Anterior cingulate cortex (tissue), 58 donors: ENCODE measurements at places on chromosomes 7 and 10.

DNA sequence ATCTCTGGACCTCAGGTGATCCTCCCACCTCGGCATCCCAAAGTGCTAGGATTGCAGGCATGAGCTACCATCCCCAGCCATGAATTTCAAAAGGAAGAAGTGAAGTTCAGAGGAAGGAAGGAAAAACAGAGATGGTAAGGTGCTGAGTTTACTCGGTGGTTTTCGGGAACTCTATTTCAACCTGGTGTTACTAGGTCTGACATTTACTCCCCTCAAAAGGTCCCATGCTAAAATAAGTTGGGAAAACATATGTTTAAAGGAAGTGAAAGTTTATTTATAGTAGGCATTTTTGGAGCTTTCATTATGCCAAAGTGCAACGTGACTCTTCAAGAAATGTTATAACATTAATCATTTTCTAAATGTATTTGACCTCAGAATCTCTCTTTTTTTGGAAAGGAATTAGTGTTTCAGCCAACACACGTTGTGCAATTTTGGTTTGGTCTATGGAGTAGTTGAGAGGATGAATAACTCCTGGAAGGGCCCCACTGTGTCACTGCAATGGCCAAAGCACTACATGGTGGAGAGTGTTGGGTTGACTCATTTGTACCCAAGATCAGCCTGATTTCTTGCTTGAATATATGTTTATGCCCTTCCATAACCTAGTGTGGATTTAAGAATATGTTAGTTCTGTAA lies 114.7 kb upstream of the FAM171A1 start:
- no peak for DNase-seq

DNA sequence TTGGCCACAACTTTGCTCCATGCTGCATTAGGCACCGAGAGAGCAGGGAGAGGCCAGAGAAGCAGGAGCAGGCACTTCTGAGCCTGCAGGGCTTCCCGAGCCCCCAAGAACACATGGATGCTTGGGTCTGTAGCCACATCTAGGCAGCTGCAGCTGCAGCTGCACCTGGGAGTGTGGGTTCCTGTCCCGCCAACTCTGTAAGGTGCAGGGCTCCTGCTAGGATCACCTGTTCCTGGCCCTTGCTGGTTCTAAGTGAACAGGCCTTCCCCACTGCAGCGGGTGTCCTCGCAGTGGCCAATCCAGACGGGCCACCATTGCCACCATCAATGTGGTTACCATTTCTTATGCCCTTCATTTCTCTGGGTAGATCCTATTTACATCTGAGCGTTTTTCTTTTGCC lies 330.3 kb downstream of the AUTS2 start:
- no peak for DNase-seq

- no peak for DNase-seq
Measured at GRCh38 chr10:120607710-120608703, 151.0 kb downstream of the PLPP4 start.

- DNase-seq, result no peak
Measured at GRCh38 chr7:158073845-158074840, 513.5 kb downstream of the PTPRN2 start.

GRCh38 chr10:6009961-6010360 lies 32.6 kb upstream of the IL15RA start:
- no peak for DNase-seq

DNA sequence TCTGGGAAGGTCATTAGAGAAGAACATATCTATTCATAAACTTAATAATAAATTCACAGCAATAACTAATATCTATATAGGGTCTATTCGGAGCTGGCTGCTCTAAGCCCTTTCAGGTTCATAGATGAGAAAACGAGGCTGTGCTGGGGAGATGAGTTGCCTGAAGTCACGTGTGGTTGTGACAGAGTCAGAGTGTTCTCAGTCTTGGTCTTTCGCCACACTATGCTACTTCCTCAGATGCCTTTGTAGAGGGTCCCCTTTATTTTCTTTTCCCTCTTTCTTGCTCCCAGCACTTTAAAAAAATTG lies 43.7 kb upstream of the FAM180A start:
- no peak for DNase-seq
